ENCODE measurements at places on chromosomes 11 and 22. TPM values are rescaled to one million over a fixed set of nuclear protein-coding genes. Genes with fewer than 3 reads are reported as not detected.

The LRFN4 gene
- 87.5 TPM for total RNA-seq

The TMPRSS13 gene
- total RNA-seq, result not detected

The CDC42EP2 gene
- 19.2 TPM for total RNA-seq

The MPPED2 gene
- total RNA-seq, result not detected

The SLC22A25 gene
- total RNA-seq, result not detected

The PSMC3 gene
- 192 TPM for total RNA-seq

The B3GAT1 gene
- 0.04 TPM for total RNA-seq

The LIF gene
- total RNA-seq, result 21.0 TPM

The SLC22A9 gene
- total RNA-seq, result not detected

The SHISAL1 gene
- 2.7 TPM for total RNA-seq

The TRIM49D2 gene
- total RNA-seq, result not detected

The DRD2 gene
- total RNA-seq, result 0.06 TPM

The RCOR2 gene
- 1.2 TPM for total RNA-seq

The SUSD2 gene
- 67.6 TPM for total RNA-seq

The MRGPRX3 gene
- not detected for total RNA-seq

The LRRC4C gene
- total RNA-seq, result not detected

The TMEM25 gene
- 0.32 TPM for total RNA-seq
